ENCODE measurements at places on chromosomes 6 and 20.

- no peak for DNase-seq
These were observed 660.4 kb upstream of the FLRT3 start for GRCh38 chr20:14997791-14998190.

DNA sequence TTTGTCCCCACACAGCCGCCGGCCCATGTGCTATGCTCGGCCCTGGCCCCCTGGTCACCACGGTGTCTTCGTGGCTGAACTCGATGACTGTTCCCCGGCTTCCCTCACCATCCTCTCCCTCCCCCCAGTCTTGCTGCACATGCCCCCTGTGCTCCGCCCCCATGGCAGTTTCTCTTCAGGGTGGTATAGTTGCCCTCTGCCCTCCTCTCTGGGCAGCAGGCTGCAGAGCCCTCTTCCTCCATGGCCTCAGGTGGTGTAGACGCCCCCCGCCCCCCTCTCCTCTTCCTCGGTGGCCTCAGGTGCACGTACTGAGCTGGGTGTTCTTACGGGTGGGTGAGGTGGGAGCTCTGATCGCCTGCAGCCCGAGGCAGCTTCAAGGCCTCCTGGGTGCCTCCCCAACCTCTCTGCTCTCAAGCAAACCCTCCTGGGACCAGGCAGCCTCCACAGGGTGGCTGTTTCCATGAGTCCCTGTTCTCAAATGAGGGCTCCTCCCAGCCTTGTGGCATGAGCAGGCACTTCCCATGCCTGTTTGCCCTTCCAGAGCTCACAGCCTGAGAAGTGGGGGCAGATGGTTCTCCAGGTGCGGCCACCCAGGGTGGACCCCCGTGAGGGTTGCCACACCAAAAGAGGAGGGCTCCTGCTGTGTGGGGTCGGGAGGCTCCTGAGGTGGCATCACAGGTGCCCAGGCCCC, 24.8 kb downstream of the COL20A1 start:
- no peak for DNase-seq

GRCh38 chr20:5848711-5849505, 98.7 kb downstream of the SHLD1 start:
- no peak for DNase-seq

- no peak for DNase-seq
These were observed 144.2 kb downstream of the ARHGAP18 start for GRCh38 chr6:129565811-129566210.

DNA sequence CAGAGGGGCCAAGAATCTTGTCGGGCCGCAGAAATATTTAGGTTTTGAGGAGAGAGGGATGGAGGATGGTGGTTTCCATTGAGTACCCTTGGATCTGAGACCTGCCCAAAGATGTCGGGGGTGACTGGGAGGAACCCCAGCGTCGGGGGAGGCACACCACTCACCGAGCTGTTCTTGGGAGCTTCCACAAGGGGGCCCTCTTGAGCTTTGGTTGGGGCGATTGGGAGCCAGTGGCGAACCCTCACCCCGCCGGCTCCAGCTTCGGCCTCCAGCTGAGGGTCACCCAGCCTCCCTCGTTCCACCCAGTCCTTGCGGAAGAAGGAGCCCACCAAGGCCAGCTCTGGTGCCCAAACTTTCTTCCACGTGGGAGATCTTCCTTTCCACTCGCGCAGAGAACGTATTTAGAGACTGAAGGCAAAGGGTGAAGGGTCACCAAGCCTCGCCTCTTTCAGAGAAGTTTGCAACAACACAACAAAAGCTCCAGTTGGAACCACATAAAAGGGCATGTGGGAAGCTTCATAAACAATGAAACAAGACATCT, 33.6 kb downstream of the APCDD1L start:
- peak; percentile 19 for DNase-seq

GRCh38 chr6:68086199-68086598, 548.9 kb upstream of the ADGRB3 start:
- no peak for DNase-seq

DNA sequence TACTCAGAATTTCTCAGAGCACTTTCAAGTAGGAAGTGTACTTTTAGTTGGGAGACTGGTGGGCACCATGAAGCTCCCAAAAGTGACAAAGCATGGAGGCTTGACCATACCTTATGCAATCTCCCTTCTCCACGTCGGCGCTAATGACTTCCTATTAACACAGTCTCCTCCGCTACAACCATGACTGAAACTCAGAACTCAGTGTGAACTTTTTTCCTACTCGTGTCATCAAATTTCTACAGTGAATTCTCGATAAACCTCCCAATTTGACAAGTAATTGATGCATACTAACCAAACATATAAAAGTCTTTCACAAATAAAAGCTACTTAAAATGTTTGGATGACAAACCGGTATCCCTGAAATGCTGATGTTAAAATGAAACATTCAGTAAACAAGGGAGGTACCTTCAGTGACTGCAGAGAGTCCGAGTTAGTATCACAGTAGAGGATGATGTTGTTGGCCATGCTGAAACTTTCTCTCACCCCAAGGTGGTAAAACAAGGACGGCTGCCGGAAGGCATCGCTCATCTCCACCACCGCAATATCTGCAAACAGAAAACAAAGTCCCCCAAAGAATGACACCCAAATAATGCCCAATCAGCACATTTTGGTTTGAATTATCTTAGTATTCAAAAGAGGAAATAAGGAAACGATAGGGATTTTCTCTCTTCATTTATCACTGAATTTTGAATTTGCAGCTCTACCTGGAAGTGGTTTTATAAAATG, 72.1 kb downstream of the MAP3K5 start:
- DNase-seq: no peak

DNA sequence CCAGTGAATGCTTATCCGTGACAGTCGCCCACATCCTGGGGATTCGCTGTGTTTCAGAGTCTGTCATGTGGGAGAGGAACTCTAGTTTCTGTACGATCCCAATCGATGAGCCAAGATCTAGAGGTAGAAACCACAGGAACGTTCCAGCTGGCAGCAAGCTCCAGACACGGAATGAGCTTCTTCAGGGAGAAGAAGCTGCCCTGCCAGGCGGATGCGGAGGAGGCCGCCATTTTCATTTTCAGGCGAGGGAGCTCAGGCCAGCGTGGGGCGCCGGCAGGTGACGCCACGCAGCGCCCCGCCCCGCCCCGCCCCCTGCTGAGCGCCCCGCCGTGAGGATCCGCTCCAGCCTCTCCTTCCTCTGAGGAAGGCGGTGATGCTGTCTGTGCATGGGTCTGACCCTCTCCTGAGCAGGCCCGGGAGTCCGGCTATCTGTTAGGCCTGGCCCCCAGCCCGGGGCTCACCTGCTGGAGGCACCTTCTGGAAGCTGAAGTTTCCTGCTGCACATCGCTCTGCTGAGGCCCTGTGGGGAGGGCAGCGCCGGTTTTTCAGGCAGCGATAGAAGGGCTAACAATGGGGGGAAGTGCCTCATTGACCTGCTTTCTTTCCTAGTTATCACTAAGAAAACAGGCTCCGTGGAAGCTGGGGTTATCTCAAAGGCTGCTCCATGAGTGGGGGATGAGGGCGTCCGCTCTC, 147.5 kb downstream of the ERMARD start:
- DNase-seq: no peak

DNA sequence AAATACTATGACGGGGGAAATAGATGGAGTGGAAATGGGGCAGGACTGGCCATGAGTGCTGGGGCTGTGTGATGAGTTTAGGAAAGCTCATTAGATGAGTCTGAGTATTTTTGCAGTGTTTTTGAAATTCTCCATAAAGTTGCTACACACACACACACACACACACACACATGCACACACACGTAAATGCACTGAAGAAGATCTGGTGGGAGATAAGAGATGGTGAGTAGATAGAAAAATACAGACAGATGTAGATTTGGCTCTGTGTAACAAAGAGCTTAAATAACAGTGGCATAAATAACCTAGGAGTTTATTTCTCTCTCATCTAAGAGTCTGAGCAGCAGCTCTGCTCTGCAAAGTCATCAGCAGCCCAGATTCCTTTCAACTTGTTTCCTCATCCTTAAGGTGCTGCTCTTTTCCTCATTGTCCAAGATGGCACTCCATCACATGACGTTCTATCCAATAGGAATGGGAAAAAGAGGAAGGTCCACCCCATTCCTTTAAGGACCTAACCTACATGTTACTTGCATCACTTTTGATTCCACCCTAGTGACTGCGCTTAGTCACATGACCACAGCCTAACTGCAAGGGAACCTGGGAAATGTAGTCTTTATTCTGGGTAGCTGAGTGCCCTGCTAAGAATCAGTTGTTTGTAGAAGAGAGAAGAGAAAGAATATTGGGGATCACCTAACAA, 76.4 kb downstream of the EYA2 start:
- no peak for DNase-seq

- no peak for DNase-seq
These were observed 245.1 kb downstream of the ERMARD start for GRCh38 chr6:169996378-169997051.

GRCh38 chr6:76861403-76861802, 601.9 kb downstream of the HTR1B start:
- DNase-seq: no peak

DNA sequence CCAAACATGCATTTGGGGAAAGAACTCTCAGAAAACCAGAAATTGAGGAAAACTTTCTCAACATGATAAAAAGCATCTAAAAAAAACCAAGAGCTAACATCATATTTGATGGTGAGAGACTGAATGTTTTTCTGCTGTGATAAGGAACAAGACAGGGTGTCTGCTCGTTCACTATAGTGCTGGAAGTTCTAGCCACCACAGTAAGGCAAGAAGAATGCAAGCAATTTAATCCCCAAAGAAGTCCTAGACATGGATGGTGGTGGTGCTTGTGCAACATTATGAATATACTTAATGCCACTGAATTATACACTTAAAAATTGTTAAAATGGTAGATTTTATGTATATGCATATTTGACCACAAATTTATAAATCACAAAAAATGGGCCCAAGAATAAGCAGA, 53.4 kb downstream of the LYRM2 start:
- DNase-seq: no peak

DNA sequence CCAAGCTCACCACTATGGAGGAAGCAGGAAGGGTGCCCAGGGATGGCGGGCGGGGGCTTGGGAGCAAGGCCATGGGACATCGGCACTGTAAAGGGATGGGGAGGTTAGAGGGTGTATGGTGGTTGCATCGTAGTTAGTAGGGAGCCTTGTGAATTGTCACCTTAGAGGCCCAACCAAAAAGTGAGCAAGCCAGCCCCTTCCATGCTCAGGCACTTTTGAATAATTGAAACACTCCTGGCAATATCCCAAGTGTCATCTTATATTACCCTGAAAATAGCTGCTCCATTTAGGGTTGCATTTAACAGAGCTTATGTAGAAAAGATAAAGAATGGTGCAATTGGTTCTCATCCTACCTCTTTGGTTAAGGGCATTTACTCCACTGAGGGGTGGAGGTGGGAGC, 169.2 kb downstream of the SAMD5 start:
- DNase-seq: no peak

- no peak for DNase-seq
These were observed 286.9 kb downstream of the PTPRK start for GRCh38 chr6:128233531-128233930.

- DNase-seq: no peak
These were observed 929.3 kb upstream of the MAN1A1 start for GRCh38 chr6:120278689-120279396.

GRCh38 chr20:11143481-11143880, 469.7 kb upstream of the JAG1 start:
- DNase-seq: no peak

DNA sequence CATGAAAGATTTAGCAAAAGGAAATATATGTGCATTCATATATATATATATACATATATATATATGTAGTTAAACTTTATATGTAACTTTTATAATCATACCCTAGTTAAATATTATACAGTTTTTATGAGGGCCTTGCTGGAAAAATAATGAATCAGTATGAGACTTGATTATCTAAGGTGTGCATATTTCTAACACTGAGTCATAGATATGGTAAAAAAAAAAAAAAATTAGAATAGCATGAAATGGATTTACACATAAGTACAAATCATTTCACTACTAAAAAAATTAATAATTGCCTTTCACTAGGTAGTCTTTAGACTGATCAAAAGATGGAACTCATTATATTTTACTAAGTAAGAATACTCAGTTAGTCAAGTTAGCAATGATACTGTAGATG, 51.3 kb upstream of the DST start:
- DNase-seq: no peak

- DNase-seq: no peak
These were observed 3.8 kb upstream of the SIRPB1 start for GRCh38 chr20:1623501-1624205.

DNA sequence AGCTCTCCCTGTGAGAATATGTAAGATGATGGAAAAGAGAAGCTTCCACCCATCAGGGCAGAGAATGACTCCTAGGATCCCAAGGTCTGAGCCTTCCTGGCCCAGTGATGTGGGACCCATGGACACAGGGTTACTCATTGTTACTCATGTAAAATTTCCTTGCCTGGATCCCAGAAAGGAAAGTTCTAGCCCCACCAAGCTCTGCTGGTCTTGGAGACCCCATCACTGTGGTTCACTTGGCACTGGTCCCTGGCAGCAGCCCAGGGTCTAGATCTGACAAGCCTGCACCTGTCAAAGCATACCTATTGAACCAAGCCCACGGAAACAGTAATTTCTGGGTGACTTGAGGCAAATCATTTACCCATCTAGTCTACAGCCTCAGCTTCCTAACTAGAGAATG, 22.1 kb downstream of the MDGA1 start:
- DNase-seq: no peak

DNA sequence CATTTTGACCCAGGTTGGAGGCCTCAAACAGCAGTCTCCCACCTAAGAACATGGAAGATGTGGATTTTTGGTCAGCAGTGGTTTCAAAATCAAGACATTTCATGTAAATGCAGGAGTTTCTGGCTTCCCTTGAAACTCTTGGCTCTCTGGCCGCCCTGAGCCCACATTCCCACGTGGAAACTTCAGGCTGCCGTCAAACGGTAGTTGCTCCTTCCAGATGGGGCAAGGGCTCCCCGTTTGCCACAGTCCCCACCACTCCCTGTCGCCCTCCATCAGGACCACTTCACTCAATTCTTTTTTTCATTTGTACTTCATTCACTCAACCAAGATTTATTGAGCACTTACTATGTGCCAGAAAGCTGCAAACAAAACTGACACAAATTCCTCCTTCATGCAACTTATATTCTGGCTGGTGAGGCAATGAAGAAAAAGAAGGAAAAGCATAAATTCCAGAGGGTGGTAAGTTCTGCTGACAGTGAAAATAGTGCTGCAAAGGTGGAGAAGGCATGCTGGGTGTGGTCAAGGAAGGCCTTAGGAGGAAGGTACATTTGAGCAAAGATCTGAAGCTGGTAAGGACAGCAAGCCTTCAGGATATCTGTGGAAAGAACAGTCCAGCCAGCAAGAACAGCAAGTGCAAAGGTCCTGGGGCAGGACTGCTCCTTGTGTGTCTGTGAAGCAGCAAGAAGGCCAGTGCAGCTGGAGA, 62.9 kb upstream of the PTPN1 start:
- no peak for DNase-seq

DNA sequence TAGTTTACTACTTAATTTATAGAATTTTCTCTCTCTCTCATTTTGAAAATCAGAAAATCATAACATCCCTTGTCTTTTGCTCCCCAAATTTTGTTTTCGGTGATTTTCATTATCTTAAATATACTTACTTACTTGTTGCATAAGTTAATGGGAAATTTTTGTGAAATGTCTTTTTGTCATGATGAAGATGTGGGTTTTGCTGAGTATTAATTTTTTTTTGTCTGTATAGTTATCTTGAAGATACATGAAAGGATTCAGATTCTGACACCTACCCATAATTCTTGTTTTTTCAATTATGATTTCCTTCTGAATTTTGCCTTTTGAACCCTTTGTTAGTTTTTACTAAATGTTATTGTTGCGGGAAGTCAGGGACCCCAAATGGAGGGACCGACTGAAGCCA, 817.9 kb downstream of the EYS start:
- no peak for DNase-seq

- no peak for DNase-seq
These were observed 29.2 kb upstream of the CEP85L start for GRCh38 chr6:118680452-118681095.
